AG04449 (cell line): ENCODE measurements at places on chromosomes 4 and X.

DNA sequence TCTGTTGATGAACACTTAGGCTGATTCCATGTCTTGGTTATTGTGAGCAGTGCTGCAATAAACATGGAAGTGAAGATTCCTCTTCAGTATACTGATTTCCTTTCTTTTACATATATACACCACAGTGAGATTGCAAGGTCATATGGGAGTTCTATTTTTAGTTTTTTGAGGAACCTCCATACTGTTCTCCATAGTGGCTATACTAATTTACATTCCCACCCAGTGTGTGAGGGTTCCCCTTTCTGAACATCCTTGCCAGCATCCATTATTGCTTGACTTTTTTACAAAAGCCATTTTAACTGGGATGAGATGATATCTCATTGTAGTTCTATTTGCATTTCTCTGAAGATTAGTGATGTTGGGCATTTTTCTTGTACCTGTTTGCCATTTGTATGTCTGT, 80.5 kb upstream of the GALNT7 start:
- no peak for DNase-seq

DNA sequence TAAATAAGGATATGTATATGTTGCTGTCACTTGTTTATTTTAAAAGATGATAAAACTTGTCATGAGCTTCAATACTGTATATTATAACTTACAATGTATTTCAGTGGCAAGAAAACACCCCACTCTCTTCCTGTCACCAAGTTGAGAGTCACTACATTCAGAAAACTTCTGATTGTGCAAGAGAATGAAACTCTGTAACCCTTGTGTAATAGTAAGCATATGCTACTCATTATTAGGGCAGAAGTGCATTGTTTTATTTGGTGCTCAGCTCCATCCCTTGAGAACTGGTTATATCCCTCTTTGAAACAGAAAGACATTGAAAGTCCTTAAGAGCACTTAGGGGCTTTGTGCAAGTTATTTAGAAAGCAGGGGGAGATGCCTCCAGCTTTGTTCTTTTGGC, 594.5 kb downstream of the ARAP2 start:
- DNase-seq = no peak

DNA sequence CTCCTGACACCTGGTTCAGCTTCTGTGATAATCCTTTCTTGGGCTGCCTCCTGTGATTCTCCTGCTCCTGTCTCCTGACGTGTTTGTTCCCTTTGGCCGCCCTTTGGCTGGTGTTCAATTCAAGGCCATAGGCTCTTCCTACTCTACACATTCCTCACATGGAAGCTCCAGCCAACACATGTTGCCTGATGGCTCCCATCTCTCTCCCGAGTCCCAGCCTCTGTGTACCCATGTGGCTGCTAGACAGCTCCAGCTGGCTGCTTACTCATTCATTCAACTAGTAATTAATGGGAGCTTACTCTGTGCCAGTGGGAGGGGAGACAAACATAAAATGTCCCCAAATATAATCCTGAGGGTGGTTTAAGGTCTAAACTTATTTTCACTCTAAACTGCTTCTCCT, 9.2 kb upstream of the MED28 start:
- no peak for DNase-seq

GRCh38 chr4:84496331-84496705, 2.8 kb downstream of the NKX6-1 start:
- DNase-seq = no peak

- no peak for DNase-seq
Measured at GRCh38 chr4:151665022-151665784, 95.6 kb downstream of the GATB start.

GRCh38 chr4:164904336-164904735, 27.4 kb downstream of the APELA start:
- DNase-seq = no peak

- no peak for DNase-seq
Measured at GRCh38 chr4:75018811-75019479, 86.0 kb downstream of the PARM1 start.

- no peak for DNase-seq
Measured at GRCh38 chr4:74996996-74997395, 64.1 kb downstream of the PARM1 start.

- DNase-seq = no peak
Measured at GRCh38 chr4:175811228-175811627, 836 bp downstream of the GPM6A start.

DNA sequence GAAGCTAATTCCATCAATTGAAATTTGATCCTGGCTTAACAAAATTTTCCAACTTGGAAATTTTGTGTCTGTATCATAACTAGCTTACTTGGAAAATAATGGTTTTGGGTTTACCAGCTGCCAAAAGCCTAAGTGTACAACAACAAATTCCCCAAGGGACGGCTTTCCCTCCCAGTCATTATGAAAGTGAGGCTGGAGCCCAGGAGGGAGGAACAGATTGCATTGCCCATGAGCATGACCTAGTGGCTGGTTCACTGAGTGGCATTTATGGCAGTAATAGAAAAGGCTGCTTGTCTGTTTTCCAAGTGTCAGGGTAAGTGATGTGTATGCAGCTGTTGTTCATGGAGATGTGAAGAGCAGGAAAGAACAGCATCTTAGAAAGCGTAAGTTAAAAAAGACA, 70.8 kb upstream of the HHIP start:
- DNase-seq = no peak

- no peak for DNase-seq
Measured at GRCh38 chr4:152033621-152034020, 272.8 kb upstream of the GATB start.

DNA sequence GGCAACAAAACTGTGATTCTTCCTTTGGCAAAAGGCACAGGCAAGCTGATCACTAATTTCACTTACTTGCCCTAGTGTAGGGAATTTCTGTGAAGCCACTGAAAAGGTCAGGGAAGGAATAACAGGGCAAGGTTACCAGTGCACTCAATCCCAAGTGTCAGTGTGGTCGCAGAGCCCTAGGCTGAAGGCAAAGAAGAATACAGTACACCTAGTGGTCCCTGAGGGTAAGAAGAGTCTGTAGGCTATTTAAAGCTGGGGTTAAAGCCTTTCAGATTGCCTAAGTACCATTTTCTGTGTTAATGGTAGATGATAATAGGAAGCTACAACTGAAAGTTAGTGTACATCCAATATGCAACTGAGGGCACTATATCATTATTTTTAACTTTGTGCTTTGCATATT, 173.6 kb upstream of the NRK start:
- no peak for DNase-seq

DNA sequence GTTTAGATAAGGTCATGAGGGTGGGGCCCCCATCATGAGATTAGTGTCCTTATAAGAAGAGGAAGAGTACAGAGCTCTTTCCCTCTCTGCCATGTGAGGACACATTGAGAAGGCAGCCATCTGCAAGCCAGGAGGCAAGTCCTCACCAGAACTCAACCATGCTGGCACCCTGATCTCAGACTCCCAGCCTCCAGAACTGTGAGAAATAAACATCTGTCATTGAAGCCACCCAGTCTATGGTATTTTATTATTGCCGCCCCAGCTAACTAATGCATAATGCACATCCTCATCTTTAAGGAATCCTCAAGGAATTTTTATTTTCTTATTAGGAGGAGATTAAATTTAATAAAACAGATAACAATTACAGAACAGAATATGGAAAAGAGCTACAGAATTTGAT, 16.7 kb upstream of the EXOSC9 start:
- DNase-seq = no peak

- no peak for DNase-seq
Measured at GRCh38 chrX:50801135-50801534, 12.9 kb downstream of the SHROOM4 start.

DNA sequence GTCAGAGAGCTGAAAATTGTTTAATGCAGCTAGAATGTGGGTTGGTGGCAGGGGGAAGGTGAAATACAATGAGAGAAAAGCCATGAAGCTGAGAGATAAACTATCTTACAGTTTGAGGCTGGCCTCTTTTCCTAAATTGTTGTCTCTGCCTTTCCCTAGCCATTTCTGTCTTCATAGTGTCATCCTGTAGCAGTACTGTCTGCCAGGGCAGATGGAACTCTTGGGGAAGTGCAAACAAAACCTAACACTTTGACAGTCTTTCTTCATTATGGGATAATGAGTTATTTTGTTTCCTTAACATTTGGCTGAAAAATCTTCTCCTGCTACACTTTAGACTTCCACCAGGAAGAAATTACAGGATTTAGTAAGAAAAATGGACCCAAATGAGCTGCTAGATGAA, 197.8 kb upstream of the ARX start:
- no peak for DNase-seq

DNA sequence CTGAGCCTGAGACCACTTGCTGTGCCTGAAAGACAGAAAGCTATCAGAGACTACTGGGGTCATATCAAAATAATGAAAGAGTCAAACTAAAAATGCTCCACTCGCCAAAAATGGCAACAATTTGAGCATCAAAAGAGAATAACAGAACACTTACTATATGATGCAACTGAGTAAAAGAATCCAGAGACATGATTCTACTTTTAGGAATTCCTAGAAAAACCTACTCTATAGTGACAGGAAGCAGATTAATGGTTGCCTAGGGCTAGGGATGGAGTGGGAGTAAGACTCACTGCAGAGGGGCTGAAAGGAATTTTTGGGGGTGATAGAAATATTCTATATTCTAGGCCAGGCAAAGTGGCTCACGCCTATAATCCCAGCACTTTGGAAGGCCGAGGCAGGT, 29.4 kb upstream of the SLAIN2 start:
- no peak for DNase-seq

- DNase-seq = no peak
Measured at GRCh38 chr4:40507977-40508376, 121.7 kb downstream of the RBM47 start.

- DNase-seq = no peak
Measured at GRCh38 chr4:76809594-76810305, 88.2 kb downstream of the SOWAHB start.

DNA sequence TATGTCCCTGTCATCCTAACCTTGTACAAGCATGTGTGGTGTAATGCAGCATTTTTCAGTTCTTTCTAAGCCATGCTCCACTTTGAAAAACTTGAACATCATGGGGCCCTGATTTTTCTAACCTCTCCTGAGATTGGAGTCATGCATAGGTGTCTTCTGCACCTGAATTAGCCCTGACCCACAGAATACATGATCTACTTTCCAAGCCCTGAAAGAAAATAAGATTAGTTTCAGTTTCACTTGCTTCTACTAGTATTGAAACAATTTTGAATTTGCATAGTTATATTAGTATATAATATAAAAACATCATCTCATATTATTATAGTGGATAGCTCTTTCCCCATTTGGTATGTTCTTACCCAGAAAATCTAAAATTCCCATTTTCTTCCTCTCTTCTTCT, 178.2 kb downstream of the HS3ST1 start:
- no peak for DNase-seq

GRCh38 chr4:117793845-117794480, 240.3 kb upstream of the NDST3 start:
- DNase-seq = no peak

DNA sequence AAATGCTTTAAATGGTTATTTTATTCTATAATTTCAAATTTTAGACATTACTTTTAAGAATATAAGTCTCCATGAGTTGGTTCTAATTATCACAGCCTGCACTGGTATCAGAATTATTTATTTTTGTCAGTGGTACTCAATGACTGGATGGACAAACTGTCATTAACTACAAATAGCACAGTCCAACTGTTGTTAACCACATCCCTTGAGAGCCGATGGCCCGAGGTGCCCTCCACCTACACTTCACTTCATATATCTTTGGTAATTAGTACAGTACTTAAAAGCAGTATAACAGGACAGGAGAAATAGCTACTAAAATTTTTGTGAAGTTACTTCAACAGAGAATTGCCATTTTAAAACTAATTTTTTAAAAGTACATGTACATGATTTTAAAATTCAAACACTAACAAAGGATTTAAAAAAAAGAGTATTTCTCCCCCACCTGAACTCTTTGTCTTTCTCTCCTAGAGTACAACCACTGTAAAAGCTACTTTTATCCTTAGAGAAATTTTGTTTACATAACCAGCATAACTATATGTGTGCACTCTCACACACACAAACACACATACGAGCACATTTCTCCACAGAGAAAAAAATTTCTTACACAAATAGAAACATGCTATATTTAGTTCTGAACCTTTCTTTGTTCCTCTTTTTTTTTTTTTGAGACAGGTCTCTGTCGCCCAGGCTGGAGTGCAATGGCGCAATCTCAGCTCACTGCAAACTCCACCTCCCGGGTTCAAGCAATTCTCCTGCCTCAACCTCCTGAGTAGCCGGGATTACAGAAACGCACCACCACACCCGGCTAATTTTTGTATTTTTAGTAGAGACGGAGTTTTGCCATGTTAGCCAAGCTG, 6.5 kb downstream of the TIFA start:
- DNase-seq = no peak

DNA sequence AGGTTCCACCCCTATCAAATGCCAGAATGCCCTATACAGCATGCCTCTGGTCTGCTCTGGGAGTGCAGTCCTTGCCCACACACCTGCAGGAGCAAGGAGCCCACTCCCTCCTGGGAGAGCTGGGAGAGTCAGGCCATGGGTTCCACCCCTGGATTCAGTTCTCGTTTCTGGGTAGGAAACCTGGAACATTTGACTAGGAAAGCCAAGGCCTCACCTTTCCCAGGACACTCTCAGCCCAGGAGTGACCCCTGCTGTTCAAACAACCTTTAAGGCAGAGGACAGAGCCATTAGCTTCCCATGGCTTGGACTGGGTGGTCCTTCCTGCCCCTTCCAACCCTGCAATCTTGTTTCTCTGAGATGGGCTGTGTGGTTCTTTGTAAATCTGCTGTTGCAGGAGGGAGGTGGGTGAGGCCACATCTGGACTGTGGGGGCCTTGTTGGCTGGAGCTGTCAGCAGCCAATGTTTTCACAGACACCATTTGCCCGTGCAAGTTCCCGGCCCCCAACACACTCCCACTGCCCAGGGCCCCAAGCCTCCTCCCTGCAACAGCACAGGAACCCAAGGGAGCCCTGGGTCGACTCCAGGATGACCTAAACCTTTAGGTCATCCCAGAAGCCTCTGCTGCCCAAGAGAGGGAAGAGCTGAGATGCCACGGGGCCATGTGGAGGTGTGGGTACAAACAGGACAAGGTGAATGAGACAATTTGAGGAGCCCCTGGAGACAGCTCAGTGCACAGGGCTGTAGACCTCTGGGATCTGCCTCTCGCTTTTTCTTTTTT, 104.4 kb downstream of the PJA1 start:
- no peak for DNase-seq

DNA sequence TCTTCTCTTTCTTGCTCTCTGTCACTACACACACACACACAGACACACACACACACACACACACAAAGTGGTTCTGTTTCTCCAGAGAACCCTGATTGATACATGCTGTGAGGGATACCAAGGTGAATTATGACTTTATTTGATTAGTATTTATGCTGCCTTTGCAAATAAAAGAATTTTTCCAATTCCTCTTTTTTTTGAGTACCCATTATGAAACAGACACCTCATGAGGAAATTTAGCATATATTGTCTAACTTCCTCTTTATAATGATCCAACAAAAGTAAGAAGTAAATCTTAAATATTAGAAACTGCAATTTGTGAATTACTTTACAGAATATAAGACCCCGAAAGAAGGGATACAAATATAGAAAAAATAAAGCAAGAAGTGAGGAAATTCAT, 14.3 kb upstream of the RAB28 start:
- no peak for DNase-seq

DNA sequence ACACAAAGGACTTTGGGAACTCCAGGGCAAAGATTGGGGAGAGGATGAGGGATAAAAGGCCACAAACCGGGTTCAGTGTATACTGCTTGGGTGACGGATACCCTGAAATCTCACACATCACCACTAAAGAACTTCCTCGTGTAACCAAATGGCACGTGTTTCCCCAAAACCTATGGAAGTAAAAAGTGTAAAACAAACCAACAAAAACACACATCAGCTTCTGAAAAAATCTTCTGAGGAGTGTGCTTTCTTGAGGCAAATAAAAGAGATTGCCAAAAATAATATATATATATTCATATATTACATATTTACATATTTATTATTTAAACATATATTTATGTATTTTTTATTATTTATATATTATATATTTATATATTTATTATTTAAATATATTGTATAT, 3.9 kb downstream of the P2RY8 start:
- no peak for DNase-seq
